ENCODE measurements at places on chromosomes 11 and 22. TPM values are rescaled to one million over a fixed set of nuclear protein-coding genes. Genes with fewer than 3 reads are reported as not detected.

Gene OR4D9
- 0.04 TPM for polyA plus RNA-seq

Gene MS4A3
- polyA plus RNA-seq: 0.77 TPM

DNA sequence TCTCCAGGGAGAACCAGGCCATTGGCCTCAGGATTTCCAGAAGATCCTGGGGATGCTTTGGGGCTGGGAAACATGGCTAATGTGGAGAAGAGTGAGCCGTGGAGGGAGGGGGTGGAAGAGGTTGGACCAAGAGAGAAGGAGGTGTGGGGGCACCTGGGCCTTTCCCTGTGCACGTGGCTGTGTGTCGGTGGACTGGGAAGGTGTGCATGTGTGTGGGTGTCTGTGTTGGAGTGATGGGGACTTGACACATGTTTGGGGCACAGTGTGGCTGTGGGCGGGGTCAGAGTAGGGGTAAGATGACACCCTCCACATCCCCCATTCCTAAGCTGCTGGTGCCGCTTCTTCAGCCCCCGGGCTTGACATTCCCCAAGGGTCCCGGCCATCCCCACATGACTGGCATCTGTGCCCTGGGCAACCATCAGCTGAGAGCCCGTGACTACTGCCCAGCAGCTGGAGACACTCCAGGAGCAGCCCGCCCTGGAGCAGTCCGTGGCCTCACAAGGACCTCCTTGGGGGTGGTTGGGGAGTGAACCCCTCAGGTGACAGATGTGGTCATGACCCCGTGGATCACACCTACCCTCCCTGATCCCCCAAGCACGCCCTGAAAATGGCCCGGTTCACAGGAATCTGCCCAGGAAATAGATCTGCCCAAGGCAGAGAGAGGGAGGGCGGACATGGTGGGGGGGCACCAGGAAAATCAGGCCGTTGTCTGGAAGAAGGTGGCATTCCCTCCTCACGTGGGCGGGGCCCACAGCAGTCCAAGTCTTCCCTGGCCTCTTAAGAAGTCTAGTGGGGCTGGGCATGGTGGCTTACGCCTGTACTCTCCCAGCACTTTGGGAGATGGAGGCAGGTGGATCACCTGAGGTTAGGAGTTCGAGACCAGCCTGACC, 34.8 kb upstream of the SOX10 start:
- no peak for DNase-seq

DNA sequence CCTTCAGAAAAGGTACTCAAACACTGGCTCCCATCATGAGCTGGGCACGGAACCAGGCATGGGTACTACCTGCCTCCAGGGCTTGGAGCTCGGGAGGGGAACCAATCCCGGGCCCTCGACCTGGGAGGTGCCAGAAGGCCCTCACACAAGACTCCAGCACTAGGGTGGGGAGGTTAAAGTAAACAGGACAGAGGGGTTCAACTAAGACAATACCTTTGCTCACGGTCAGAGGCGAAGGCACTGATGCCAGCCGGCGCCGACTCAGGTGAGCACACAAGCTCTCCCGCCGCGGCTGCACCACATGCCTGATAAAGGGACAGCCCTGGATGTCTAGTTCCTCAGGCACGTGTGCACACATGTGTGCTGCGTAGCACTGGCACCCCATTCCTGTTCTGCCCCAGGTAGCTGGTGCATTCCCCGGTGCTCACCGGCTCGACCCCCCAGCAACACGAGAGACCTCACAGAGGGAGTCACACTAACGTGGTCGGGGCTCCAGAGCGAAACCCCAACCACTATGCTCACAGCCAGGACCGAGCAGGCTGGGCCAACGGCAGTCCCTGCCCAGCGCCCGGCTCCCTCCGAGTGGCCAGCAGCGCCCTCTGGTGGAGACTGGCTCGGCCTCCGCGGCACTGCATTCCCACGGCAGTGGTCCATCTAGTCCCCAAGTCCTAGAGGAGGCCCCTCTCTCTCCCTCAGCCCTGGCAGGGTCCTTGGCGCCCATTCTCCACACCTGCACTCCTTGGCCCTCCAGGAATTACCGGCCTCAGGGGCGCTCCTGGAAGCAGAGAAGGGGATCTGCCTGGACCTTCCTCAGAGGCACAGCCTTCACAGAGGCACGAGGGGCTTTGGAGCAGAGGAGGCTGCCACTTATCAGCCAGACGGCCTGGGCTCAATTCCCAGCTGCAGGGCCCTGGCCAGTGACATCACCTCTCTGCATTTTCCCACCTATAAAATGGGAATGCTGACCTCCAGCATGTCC, 28.8 kb upstream of the MOB2 start:
- DNase-seq: peak; percentile 61

DNA sequence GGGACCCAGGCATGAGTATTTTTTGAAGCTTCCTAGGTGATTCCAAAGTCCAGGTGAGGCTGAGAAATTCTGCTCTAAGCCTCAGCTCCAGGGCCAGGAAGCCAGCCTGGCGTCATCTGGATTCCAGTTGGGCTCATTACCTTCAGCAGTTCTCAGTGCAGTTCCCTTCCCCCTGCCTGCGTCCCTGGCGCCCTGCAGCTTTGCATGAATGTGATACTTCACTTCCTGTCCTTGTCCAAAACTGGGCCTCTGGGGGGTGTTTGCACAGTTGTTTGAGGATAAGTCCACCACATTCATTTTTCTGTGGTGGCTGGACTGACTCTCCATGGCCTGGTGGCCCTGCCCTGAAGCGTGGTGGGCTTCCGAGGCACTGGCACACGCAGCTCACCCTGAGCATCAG, 98.1 kb downstream of the TENM4 start:
- DNase-seq: no peak
